Bronchial epithelial cell (primary cell): ENCODE measurements at places on chromosomes 11 and 22.
A peak's percentile ranks its signal among the peaks of the same experiment; 100 is the strongest.

DNA sequence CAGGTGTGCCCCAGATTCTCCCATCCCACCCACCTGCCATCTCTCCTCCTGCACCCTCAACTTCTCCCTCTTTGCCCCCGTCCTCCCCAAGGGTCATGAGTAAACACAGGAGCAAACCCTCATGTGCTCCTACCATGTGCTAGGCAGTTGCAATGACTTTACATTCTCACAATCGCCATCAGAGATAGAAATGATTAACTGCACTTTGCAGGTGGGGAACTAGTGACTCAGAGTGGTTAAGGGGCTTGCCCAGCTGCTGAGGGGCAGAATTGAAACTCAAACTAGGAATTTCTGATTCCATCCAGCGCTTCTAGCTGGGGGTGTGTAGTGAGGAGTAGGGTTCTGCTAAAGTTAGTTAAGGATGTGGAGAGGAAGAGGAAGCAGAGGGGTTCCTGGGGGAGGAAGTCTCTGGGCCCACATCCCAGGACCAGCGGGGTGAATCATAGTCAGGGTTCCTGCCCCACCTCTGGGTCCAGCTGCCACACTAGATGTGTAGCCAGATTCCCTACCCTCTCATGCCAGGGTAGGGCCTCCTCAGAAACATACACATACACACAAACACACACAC is 16.0 kb upstream of the PRG2 start:
- peak; percentile 20 for DNase-seq

DNA sequence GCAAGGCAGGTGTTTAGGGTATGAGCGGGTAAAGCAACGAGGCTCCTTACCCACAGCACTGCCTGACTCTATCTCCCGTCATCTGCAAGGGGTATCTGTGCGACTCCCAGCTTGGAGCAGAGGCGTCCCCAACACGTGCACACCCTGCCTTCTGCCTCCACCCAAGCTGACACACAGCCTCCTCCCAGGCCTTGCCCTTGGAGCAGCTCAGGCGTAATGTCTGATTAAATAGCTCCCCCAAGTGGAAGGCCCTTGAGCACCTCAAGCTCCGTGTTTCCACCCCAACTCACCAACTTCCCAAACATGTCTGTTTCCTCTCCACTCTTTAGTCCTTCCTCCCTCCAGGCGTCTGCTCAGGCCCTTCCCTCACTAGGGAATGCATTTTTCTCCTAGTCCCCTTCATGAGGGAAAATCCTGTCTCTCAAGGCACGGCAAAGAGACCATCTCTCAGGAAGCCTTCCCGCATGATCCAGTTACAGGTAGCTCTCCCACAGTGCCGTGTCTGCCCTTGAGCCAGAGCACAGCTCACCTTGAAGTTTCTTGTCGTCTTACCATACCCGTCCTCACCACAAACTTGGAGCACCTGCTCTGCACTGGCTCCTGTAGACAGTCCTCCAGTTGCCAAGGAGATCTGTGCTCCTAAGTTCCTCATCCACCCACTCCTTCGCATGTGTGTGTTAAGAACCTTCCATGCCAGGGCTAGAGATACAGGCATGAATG is 15.8 kb downstream of the CYB5R2 start:
- peak; percentile 67 for DNase-seq

- DNase-seq: no peak
These were observed 38.3 kb upstream of the CYP2R1 start for GRCh38 chr11:14930369-14930768.

DNA sequence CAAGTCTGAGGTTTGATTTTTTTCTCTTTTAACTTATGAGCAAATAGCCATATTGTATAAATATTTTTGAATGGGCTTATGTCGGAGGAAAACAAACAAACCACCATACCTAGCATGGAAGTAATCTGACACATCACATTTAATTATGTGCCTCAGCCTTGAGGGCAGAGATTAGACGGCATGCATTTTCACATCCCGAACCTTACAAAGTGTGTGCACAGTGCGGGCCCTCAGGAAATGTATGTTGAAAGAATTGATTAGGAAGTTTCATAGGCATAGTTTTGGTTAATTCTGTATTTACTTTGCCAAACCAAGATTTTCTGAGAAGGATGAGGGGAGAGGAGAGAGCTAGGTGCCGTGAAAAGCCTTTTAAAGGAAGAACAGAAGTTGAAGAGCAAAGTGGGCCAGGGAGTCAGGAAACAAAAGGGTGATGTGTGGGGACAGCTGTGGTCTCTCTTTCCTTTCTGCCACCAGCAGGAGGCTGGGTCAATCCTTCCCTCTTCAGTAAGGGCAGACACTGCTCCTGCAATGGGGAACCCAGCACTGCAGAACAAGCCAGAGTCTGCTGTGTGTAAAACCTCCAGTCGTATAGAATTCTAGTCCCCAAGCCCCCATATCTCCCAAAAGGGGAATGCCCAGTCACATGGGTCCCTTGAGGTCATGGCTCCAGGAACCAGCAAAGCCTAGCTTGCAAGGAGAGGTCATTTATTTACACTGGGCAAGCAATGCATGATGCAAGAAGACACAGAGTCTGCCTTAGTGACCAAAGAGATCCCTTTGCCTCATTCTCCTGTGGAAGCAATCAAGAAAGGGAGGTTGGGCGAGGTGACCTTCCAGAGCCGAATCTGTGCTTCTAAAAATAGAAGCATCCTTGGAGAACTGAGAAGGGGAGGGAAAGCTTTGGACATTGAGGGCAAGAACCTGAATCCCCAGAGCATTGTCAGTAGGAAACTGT is 71.1 kb upstream of the OLFML1 start:
- DNase-seq: peak; percentile 68

DNA sequence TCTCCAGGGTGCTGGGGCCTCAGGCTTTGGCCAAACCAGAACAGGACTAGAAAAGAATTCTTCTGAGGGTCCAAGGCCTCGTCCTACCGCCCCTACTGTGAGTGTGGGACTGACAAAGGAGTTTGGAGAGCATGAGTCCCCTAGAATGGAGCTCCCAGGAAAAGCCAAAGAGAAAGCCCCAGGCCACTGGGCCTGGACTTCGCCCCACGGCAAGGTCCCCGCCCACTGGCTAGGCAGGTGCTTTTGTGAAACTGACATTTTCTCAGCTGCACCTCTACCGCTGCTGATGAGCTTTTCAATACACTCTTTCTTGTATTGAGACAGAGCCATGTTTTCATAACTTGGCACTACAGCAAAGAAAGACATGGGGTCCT is 9.7 kb upstream of the FGF3 start:
- DNase-seq: no peak

GRCh38 chr22:48706934-48707762 is 1120.5 kb downstream of the BRD1 start:
- DNase-seq: no peak

GRCh38 chr22:33883961-33884808 is 36.1 kb downstream of the LARGE1 start:
- DNase-seq: no peak

DNA sequence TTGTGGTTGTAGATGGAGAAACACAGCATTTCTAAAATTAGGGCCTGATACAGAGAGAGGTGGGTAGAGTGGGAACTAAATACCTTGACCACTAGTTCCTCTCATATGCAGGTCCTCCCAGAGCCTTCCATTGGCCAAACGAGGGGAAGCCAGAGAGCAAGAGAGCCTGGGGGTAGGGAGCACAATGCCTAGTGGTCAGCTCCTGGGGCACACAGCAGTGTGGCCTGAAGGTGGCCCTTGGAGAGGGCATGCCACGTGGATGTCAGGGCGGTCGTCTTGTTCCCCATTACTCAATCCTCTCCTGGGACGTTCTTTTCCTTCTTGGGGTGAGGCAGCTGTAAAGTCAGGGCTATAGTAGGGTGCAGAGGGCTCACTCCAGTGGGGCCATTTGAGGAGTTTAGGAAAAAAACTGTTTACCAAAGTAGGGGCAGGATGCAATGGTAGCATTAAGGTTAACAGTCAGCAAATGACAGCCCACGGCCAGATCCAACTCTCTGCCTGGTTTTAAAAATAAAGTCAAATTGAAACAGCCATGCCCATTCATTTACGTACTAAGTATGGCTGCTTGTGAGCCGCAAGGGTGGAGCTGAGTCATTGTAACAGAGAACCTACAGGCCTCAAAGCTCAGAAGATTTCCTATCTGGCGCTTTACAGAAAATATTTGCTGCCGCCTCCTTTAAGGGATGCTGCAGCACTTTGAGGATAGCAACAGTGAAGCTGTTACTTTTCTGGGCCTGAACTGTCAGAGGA is 7.6 kb downstream of the MYO18B start:
- no peak for DNase-seq
